ENCODE measurements at places on chromosomes 4 and X.

GRCh38 chr4:6270636-6271121 is 1.0 kb downstream of the WFS1 start:
- DNase-seq: peak; percentile 28

DNA sequence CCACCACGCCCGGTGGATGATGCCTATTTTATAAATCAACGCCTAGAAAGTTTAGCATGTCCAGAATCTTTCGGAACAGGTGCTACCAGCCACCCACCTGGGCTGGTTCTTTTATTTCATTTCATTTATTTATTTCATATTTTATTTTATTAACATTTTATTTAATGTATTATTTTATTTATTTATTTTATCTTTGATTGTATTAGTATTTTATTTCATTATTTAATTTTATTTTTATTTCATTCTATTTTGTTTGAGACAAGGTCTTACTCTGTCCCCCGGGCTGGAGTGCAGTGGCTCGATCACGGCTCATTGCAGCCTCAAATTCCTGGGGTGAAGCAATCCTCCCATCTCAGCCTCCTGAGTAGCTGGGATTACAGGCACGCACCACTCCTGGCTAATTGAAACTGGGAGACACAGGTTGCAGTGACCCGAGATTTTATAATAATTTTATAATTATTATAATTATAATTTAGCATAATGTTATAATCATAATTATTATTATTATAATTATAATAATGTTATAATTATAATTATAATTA is 187.2 kb downstream of the SHOX start:
- no peak for DNase-seq

DNA sequence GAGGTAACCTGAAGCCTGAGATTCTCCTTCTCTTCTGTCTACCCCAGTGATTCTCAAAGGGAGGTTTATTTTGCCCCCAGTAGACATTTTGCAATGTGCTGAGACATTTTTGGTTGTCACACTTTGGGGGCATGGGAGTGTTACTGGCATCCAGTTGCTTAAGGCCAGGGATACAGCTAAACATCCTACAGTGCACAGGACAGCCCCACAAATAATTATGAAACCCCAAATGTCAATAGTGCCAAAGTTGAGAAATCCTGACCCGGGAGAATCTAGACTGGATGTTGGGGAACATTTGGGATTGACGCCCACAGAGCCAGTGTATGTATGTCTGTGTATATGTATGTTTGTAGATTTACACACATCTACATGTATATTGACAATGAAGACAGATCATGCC is 13.2 kb downstream of the MID1 start:
- DNase-seq: no peak

GRCh38 chr4:41512136-41512535 is 25.8 kb upstream of the LIMCH1 start:
- DNase-seq: no peak

GRCh38 chr4:163654621-163655020 is 160.1 kb downstream of the TMA16 start:
- no peak for DNase-seq

- DNase-seq: peak; percentile 61
Measured at GRCh38 chrX:15947648-15948317, 93.2 kb upstream of the AP1S2 start.

DNA sequence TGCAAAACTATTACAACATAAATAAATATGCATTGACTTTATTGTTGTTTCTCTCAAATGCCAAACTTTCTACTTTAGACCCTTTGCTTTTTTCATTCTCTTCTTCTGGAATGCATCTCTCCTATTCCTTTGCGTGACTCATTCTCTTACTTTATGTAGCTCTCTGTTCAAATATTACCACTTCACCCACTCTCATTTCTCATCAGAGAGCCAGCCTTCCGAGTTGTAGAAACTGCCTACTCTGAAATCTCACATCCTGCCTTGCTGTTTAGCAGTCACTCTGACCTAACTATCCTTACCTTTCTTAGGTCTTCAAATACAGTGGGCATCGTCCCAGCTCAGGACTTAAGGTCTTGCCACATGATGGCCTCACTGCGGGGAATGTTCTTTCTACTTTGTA is 143.5 kb downstream of the GALNTL6 start:
- no peak for DNase-seq

- DNase-seq: no peak
Measured at GRCh38 chr4:100716416-100716815, 198.6 kb upstream of the EMCN start.

DNA sequence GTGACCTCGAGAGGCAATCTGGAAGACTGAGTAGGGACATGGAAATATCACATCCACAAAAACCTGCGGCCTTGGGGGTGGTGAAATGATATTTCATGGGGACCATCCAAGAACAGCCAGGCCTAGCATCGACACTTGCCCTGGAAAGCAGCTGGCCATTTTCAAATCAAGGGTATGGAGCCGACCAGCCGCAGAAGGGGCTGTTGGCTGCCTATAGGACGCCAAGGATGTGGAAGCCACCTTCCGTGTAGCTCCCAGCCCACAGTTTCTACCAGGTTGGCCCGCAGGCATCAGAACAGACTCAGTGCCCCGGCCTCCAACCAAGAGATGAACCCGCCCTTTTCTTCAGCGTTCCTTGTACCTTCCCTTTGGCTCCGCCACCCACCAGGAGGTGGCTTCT is 5.4 kb upstream of the LOC101059915 start:
- no peak for DNase-seq

DNA sequence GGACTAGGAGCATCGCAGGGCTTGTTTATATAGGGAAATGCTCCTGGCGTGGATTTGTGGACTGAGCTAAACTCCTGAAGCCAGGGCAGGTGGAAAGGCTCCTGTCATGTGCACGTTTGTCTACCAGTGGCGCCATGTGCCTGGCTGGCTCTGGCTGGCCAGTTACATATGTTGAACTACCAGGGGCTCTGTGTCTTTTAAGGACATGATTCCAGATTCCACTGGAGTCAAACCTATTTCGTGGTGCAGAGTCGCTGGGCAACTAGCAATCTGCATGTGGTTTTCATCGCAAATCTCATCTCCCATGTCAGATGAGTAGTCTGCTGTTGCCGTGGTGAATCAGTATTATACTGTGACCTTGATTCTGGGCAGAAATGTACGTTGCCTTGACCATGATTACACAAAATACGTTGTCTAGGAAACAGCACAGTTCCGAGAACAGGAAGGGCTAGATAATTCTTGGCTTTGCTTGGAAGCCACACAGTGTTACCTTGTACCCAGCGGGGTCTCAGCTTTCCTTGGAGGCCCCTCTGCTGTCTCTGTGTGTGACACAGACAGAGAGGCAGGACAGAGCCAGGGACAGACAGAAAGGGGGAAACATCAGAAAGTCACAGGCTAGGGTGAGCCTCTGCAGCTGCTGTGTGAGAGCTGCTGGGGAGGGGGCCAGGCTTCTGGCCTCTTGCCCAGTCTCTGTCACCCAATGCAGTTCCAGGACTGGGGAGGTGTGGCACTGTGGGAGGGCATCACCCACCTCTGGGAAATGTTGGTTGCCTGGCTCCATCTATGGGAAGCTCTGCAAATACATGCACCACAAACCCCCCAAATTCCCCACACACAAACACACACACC is 19.2 kb downstream of the PNMA6E start:
- peak; percentile 20 for DNase-seq

DNA sequence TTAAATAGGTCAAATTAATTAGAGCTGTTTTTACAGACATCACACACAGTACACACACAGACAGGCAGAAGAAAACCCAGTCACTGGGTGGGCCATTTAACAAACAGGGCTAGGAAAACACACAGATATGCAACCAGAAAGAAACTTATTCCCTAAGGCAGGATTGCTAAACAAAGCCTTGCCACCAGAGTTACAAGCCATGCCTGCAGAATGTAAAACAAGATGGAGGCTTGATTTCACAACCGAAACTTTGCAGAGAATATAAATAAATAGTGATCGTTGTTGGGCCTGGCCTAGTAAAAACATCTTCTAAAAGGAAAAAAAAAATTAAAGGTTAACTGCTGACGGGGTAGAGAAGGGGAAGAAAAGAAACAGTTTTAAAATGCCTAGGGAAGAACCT is 212.3 kb downstream of the NAP1L3 start:
- no peak for DNase-seq

DNA sequence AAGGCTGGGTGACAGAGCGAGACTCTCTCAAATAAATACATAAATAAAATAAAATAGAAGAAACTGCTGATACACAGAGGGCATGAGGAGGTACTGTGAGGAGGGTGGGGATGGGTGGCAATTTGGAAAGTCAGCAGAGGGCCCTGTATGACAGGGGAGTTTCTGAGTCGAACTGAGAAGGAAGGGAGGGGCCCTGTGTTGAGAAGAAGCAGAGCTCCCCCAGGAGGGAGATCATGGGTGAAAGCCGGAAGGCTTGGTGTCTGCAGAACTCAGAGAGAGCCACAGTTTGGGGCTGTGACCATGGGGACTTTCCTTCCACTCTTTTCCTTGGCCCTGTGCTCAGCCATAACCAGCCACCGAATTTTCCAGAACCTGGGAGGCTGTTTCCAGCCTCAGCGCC is 24.8 kb upstream of the AFAP1 start:
- DNase-seq: no peak

DNA sequence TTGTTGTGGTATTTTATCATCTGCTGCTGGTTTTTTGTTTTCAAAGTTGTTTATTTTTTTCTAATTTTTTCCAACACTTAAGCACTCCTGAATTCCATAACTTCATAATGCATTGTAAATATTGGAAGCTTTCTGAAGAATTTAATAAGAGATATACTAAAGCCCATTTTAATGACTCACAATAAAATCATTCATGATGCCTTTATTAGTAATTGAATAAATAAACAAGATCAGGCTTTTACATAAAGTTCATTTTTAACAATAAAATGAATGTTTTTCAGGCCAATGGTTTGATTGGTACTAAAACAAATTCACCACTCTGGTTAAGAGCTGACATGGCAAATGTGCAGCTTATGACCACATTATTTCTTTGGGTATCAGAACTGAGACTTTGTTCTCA is 408.2 kb upstream of the SMIM31 start:
- no peak for DNase-seq

- no peak for DNase-seq
Measured at GRCh38 chr4:97500423-97500822, 642.9 kb downstream of the STPG2 start.

DNA sequence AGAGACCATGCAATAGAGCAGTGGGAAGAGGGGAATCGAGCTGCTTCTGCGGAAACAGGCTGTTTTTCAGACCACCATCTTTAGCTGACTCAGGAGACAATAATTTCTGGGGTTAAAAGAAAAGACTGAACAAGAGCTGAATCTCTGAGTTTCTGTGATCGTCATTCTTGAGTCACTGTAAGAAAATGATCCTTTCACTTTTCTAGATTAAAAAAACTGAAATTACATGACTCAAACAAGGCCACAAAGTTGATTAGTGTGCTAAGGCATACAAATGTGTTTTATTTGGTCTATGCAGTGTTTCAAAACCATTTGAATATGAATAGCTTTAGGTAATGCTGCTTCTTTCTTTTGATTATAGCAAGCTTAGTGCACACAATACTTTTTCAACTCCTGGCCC is 194.4 kb upstream of the RPL34 start:
- peak; percentile 53 for DNase-seq

DNA sequence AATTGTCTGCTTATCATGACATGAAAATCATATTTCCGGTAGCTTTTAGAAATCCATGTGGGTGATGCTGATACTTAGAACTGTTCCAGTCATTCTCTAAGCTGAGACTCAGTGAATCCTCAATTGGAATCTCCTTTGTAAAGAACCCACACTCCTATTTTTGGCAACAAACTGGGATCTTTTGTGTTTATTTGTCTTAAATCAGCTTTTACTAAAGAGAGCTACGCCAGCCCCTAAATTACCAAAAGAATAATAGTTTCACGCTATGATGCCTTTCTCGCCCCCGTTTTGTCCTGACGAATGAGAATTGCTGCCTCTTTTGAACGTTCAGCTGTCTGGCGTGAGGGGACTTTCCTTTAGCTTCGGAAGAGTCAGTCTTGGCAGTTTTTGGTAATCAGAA is 195.9 kb downstream of the SHOX start:
- peak; percentile 25 for DNase-seq

DNA sequence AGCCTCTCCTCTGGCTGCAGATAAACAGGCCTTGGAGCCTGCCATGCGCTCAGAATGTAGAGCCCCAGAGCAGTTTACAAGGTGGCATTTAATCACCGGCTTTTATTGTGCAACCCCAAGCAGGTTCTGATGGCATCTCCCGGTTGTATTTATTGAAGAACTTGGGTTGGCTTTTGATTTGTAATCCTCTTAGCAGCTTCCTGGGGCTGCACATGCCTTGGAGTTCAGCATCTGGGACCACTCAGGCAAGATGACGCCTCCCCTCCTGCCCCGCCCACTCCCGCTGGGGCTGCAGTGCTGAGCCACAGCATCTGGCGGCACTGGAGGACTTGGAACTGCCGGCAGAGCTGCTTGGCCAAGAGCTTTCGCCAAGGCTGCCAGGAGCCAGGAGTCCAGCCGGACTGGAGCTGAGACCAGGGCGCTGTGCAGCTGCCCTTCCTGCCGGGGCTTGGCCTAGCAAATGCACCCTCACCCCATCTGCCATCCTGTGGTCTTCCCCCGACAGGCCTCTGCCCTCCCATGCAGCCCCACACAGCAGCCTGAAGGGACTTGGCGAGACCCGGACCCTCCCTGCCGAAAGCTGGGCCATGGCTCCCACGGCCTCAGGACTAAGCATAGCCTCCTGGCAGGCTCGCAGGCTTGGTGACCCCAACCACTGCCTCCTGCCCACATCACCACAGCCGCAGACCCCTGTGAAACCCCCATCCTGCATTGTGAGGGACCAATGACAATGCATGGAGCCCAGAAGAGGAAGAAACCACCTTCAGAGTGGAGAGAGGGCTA is 5.4 kb downstream of the HTRA3 start:
- DNase-seq: peak; percentile 85

- DNase-seq: no peak
Measured at GRCh38 chr4:73404042-73404441, at the start of gene ALB. Gene ALB, plus strand, starts transcription at chr4:73404287. Its CDS starts 41 bp downstream, at chr4:73404328.

- DNase-seq: no peak
Measured at GRCh38 chrX:16593801-16594200, 56.2 kb upstream of the S100G start.

- DNase-seq: no peak
Measured at GRCh38 chr4:54368281-54369265, 139.5 kb downstream of the PDGFRA start.

GRCh38 chrX:104282166-104282725 is 27.5 kb upstream of the ESX1 start:
- no peak for DNase-seq

- no peak for DNase-seq
Measured at GRCh38 chr4:24775750-24776149, 19.6 kb upstream of the SOD3 start.

GRCh38 chrX:16002185-16002584 is 121.2 kb upstream of the GRPR start:
- DNase-seq: peak; percentile 6

- peak; percentile 74 for DNase-seq
Measured at GRCh38 chr4:1130316-1131186, 17.2 kb upstream of the RNF212 start.

Measured in Daoy (cell line).